Left lobe of liver (tissue), 2 donors: ENCODE measurements at places on chromosomes 2 and 18. TPM values are rescaled to one million over a fixed set of nuclear protein-coding genes. Genes with fewer than 3 reads are reported as not detected.

The DSEL gene
- total RNA-seq = 2.5 TPM

The MAPRE3 gene
- total RNA-seq = 16.6 TPM

The FAM117B gene
- 2.3 TPM for total RNA-seq

The EMILIN2 gene
- total RNA-seq = 0.53 TPM

The FIGN gene
- 6.0 TPM for total RNA-seq

The PSMA8 gene
- not detected for total RNA-seq

The TMEM198 gene
- 2.1 TPM for total RNA-seq

The C1QL2 gene
- total RNA-seq = not detected

The COL6A3 gene
- total RNA-seq = 6.2 TPM

The SRD5A2 gene
- 7.6 TPM for total RNA-seq

The OSR1 gene
- 0.18 TPM for total RNA-seq

The SPR gene
- 64.5 TPM for total RNA-seq

The SOWAHC gene
- total RNA-seq = 21.3 TPM

The DSG4 gene
- total RNA-seq = not detected

The CHRNG gene
- total RNA-seq = not detected

The FHOD3 gene
- total RNA-seq = 0.40 TPM

The GNLY gene
- total RNA-seq = 0.68 TPM

The DYNAP gene
- total RNA-seq = not detected

The CRACDL gene
- total RNA-seq = 0.30 TPM

The REEP1 gene
- 0.50 TPM for total RNA-seq

The SCN2A gene
- 0.05 TPM for total RNA-seq

The CCDC74B gene
- not detected for total RNA-seq

The RPE gene
- 20.8 TPM for total RNA-seq

The HNMT gene
- 46.2 TPM for total RNA-seq

The FZD7 gene
- total RNA-seq = 0.75 TPM

The MYL12A gene
- total RNA-seq = 85.5 TPM

The ANO7 gene
- total RNA-seq = 1.3 TPM

The ATG4B gene
- 41.5 TPM for total RNA-seq

The GPR35 gene
- 0.53 TPM for total RNA-seq

The DCDC2C gene
- total RNA-seq = not detected

The KIF1A gene
- total RNA-seq = 1.1 TPM

The ITPRIPL1 gene
- 0.20 TPM for total RNA-seq

The LYPD6 gene
- 0.25 TPM for total RNA-seq

The ANKRD36 gene
- total RNA-seq = 2.8 TPM

The CCDC85A gene
- total RNA-seq = 0.08 TPM

The CXCR2 gene
- 0.45 TPM for total RNA-seq

The ALKAL2 gene
- 2.5 TPM for total RNA-seq

The CYP1B1 gene
- 6.1 TPM for total RNA-seq

The LAMA1 gene
- total RNA-seq = 0.33 TPM

The SPRED2 gene
- total RNA-seq = 17.3 TPM

The GPATCH11 gene
- 3.0 TPM for total RNA-seq

The SOX11 gene
- total RNA-seq = 0.05 TPM

The NT5C1B gene
- total RNA-seq = not detected

The DYSF gene
- 30.0 TPM for total RNA-seq

The FBXO41 gene
- 0.33 TPM for total RNA-seq

The CYS1 gene
- total RNA-seq = 0.65 TPM

The AGXT gene
- total RNA-seq = 1,805 TPM

The PPP4R1 gene
- total RNA-seq = 20.1 TPM

The KCNG3 gene
- total RNA-seq = not detected

The ACMSD gene
- total RNA-seq = 123 TPM

The R3HDM1 gene
- total RNA-seq = 12.4 TPM

The RBM44 gene
- 0.13 TPM for total RNA-seq

The MC5R gene
- total RNA-seq = not detected

The WDR54 gene
- total RNA-seq = 1.5 TPM

The HTR2B gene
- 0.35 TPM for total RNA-seq

The IL36B gene
- total RNA-seq = not detected

The MATN3 gene
- 0.08 TPM for total RNA-seq

The SCN7A gene
- total RNA-seq = 0.73 TPM
